T-helper 9 cell (primary cell): ENCODE measurements at places on chromosomes 11 and 22.

GRCh38 chr22:19378344-19378674 is 53.2 kb downstream of the HIRA start:
- no peak for DNase-seq

- no peak for DNase-seq
Measured at GRCh38 chr11:46898396-46899095, 19.8 kb downstream of the LRP4 start.

DNA sequence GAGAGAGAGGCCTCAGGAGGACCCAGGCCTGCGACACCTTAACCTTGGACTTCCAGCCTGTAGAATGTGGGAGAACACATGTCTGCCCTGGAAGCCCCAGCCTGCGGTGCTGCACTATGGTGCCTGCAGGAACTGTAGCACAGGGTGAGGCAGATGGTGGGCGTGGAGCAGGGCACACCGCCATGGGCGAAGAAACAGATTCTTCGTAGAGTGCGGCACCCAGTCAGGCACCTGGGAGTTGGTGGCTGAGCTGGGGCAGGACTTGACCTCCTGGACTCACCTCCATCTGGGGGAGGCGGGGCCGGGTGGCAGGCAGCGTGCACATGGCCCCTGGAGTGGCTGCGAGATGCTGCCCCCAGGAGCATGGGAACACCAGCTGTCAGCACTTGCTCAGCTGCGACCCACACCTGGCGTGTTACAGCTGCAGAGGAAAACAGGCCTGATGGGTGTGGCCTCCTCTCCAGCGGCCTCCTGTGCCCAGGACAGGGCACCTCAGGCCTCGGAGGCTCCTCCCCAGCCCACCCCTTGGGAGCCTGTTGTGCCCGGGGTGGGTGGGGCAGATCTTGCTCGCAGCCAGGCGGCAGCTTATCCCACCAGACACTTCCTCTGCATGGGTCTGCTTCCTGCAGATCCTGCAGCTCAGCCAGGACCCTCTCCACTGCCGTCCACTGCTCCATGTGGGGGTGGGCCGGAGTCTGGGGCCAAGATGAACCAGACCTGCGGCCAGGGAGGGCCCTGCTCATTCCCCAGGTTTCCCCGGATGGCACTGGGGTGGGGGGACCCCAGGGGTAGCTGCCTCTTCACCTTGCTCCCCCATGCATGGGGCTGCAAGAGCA is 80.4 kb downstream of the MYEOV start:
- DNase-seq = no peak

GRCh38 chr11:20351136-20351535 is 12.4 kb upstream of the HTATIP2 start:
- DNase-seq = no peak

DNA sequence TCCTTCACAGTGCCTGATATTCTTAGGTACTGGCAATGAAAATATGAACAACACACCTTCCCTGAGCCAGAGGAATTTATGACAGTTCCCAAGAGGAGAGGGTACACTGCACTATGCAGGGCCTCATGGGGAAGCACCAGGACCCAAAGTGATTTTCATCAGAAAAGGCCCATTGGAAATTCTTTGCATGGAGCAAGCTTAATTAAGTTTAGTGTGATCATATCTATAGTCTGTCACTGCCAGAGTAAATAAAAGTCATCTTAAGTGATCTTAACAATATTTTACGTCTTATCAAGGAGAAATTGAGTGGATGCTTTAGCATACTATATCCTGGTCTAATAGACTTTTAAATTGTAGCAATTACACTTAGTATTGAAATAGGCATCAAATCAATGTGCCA is 86.5 kb downstream of the ACER3 start:
- DNase-seq = no peak

DNA sequence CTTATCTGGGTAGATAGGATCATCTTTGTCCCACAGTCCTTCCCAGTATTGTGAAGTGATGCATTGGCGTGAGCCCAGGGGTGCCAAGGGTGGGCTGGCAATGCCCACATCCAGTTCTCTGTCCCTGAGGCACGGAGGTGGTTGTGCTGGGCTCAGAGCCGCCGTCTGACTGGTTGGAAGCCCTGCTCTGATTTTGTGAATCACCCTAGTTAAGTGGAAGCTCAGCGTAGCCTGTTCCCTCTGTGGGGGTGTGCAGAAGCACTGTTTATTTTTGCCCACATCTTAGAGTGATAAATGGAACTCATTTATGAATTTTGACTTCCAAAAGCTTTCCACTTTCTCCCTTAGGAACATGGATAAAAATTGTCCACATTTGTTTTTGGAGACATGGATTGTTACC is 13.6 kb downstream of the BCR start:
- no peak for DNase-seq

DNA sequence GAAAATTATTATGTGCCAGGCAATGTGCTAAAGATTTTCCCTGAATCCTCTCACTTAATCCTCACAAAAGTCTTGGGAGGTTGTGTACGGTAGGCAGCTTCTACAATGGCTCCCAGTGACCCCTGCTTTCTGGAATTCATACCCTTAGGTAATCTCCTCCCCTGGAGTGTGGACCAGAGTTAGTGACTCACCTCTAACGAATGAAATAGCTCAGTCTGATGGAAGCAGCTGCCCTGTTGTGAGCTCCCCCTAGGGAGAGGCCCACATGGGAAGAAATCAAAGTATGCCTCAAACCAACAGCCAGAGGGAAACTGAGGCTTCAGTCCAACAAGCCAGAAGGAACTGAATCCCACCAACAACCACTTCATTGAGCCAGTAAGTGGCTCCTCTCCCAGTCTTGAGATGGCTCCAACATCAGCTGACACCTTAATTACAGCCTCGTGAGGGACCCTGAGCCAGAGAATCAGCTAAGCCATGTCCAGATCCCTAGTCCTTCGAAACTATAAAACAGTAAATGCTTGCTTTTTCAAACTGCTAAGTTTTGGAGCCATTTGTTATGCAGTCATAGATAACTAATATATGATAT is 98.9 kb upstream of the ISX start:
- no peak for DNase-seq

DNA sequence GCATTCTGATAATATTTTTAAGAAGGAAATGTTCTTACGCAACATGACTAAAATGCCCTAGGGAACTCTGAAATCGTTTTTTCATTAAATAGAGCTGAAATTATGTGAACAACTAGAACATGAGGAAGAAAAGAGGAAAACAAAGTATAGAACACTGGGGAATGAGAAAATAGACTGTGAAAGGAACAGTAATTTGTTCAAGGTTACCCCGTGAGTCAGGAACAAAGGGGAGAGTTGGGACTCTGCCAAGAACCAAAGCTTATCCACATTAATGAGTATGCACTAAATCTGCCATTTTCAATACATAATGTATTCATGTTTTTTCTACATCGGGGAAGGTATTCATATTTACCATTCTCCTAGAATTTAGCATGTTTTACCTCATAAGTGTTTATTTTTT is 961.8 kb upstream of the CCDC90B start:
- no peak for DNase-seq

DNA sequence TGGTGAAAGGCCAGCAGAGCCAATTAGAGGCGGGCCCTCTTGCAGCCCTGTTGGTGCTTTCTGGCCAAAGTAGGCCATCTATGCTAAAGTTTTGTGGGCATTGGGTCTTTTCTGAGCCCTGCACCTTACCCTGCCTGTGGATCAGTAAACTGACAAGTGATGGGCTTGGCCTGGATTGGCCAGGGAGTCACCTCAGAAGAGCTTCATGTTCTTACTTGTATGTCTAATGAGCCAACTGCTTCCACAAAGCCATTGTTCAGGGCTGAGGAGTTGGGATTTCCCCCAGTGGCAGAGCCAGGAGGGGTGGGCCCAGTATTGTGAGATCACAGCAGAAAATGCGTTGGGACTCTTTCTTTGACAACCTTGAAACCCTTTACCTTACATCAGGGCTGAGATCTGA is 90.4 kb downstream of the CWC15 start:
- DNase-seq = no peak

GRCh38 chr11:450809-451451 is 851 bp downstream of the PTDSS2 start:
- peak; percentile 74 for DNase-seq

DNA sequence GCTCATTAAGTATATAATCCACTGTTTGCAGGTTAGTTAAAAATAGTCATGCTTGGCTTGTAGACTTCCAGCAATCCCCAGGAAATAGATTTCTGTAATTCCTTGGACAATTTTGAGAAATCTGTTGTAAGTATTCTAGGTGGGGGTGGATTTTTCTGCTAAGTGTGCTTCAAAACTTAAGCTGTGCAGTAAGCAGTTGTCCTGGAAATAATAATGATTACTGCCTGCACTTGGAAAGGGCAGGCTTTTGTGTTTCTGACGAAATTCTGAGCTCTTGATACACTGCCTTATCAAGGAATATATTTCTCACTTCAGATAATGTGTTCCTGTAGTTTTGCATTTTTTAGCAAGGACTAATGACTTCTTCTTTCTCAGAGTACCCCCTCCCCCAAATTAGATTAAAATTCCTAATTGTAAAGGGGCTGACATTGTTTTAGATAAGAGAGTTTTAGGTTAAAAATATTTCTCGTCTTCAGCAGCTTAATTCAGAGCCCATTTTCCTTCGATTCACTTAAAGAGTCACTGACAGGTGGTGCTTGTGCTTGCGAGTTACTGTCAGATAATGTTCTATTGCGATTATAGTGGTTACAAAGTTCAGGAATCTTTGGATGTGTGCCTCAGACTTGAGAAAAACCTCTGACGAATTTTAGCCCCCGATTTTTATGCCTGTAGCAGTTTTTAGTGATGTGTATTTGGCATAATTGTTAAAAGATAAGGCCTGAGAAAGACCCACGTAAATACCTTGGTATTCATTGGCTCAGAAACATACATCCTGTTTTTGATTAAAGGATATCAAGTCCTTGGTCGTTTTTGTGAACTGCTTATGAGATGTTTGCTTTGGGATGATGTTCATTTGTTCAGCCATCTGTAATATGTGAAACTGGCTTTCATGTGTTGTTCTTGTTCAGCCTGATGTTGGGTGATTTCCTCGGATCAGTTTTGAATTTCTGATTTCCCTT is 120.5 kb downstream of the HIPK3 start:
- DNase-seq = no peak

DNA sequence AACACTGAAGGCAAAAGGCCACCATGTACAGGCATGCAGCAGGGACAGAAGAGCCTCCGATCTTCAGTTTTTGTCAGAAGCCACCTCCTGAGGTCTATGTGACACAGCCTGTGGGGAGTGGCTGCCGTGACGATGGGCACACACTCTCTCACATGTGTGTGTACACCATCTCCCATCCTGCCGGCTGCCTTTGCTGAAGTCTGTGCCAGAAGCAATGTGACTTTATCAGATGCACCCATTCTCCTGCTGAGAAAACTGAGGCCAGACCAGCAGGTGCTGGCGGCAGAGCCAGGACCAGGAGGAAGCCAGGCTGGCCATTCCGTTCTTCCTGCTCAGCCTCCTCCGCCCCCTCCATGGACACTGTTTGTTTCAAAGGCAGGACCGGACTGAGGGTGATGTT is 16.7 kb downstream of the SHANK2 start:
- DNase-seq = no peak

GRCh38 chr11:78856211-78856610 is 281.5 kb upstream of the NARS2 start:
- no peak for DNase-seq

DNA sequence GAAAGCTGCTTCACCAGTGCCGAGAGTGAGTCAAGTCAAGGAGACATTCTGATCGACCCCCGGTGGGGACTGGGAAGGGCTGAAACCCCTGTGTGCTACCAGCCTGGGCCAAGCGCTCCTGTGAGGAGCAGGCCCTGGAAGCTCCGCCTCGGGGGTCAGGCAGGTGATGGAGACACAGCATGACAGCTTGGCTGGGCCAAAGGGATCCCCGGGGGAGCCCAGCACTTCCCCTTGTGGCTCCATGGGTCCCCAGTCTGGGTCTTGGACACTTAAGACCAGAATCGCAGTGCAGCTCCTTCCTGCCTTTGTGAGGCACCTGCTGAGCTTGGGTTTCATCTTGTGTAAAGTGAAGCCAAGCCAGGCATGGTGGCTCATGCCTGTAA is 89.2 kb downstream of the MORC2 start:
- no peak for DNase-seq

- no peak for DNase-seq
Measured at GRCh38 chr11:119350302-119350701, 3.8 kb upstream of the MFRP start.

GRCh38 chr11:2693271-2694261 is 6.2 kb downstream of the KCNQ1OT1 start:
- DNase-seq = no peak

- DNase-seq = no peak
Measured at GRCh38 chr11:107818491-107818890, 40.1 kb downstream of the SLC35F2 start.

DNA sequence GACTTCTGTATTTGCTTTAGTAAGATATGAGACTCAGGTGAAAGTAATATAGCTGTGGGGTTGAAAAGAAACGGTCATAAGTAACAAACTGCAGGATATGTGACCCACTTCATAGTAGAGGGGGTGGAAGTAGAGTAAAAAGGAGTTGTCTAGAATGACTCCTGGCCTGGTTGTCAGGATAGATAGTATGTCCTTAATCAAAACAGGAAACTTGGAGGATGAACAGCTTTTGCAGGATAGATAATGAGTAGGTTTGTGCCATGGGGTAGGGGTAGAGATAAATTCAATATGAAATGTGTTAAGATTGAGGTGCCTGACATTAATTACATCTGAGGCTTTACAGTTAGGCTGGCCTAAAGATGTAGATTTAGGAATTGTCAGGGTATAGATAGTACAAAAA is 47.0 kb upstream of the B3GNT6 start:
- DNase-seq = no peak

- no peak for DNase-seq
Measured at GRCh38 chr22:46484861-46485595, 52.4 kb downstream of the CELSR1 start.

- no peak for DNase-seq
Measured at GRCh38 chr22:40727070-40727963, 48.0 kb downstream of the MCHR1 start.

DNA sequence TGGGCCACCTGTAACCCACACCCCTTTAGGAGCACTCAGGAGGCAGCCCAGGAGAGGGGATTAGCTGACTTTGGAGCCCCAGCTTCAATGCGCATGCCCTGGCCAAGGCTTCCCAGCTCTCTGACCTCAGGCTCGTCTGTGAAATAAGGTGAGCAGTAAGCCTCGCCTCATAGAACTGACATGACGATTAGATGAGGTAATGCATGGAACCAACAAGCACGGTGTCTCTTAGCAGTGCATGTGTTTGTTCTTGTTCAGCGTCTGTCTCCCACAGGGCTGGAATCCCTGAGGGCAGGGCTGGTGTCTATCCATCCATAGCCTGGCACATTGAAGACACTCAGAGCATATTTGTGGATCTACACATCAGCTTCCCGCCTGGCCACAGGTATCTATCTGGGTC is 415.4 kb downstream of the MN1 start:
- no peak for DNase-seq

GRCh38 chr11:2099516-2100349 is 39.5 kb downstream of the IGF2 start:
- no peak for DNase-seq

GRCh38 chr11:35145271-35145670 is 6.3 kb downstream of the CD44 start:
- DNase-seq = no peak
